ENCODE measurements at places on chromosomes 5 and 9.

DNA sequence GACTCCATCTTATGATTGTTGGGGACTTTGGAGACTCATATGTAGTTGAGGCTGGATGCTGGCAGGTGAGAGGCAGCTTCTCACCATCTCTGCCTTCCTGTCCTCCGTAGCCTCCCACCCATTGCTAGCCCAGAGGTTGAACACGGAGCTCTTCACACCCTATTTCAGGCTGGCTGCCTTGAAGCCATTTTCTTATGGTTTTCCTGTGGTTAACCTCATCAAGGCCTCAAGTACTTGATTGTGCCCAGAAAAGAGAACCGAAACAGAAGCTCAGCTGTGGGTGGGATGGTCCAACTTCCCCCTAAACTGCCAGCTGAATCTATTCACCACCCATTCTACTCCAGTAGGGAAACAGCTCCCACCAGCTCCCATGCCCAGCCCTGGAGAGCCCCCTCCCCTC, 102.9 kb downstream of the LIFR start:
- peak; percentile 91 for DNase-seq

DNA sequence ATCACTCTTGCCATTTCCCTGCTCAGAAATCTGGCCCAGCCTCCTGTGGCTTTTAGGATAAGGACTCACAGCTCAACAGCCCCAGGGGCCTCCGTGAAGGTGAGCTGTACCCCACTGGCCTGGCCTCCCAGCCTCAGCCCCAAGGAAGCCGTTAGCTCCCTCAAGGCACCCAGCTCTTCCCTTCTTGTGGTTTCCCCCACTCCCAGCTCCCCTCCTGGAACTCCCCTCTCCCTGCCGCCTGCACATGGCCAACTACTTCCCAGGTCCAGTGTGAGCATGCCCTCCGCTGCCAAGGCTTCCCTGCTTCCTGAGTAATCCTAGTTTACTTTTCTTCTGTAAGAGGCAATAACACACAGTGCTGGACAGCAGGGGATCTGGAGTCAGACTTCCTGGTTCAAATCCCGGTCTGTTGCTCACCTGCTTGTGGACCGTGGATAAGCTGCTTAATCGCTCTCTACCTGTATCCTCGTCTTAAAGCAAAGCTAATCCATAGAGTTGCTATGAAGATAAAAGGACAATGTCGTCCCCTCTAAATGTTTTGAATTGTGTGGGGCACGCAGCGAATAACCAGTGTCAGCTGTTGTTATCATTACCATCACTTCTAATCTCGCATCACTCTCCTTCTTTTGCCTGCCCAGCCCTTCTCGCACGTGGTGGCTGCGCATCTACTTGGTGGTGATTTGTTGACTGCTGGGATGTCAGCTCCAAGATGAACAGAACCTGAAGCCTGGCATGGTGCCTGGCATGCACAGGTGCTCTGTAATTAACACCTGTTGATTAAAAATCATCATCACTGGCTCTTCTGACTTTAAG, 86.6 kb downstream of the C5orf15 start:
- DNase-seq = no peak

GRCh38 chr5:181204826-181205760, at the start of gene TRIM7:
Gene TRIM7 (minus strand): TSS chr5:181205196. CDS start chr5:181205110, 86 bp downstream.
- DNase-seq = no peak

GRCh38 chr5:168578538-168579487, at the start of gene PANK3:
Gene PANK3 (minus strand): TSS chr5:168579368. CDS start chr5:168579283, 85 bp downstream.
- peak; percentile 74 for DNase-seq

GRCh38 chr5:58946230-58946629, 363.4 kb downstream of the RAB3C start:
- no peak for DNase-seq

DNA sequence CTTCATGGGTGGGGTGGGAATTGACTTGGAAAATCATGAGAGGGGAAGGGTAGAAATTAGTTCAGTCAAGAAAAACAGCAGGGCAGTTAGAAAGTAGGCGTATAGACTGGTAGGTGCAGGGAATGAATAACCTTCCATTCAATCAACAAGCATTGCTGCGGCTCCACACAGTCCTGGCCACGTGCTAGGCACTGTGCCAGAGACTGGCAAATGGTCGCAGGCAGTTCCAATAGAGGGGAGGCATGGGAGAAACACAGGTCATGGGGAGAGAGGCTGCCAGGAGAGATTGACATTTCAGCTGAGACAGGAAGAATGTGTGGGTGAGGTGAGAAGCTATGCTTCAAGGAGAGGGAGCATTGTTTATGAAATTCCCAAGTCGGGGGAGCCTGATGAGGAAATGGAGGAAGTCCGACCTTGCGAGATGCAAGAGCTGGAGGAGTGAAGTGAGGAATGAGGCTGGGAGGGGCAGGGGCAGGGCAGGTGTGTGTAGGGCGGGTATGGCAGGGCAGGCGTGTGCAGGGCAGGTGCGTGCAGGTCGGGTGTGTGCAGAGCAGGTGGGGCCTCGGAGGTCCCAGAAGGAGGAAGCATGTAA, 54.4 kb upstream of the PPARGC1B start:
- DNase-seq = no peak

DNA sequence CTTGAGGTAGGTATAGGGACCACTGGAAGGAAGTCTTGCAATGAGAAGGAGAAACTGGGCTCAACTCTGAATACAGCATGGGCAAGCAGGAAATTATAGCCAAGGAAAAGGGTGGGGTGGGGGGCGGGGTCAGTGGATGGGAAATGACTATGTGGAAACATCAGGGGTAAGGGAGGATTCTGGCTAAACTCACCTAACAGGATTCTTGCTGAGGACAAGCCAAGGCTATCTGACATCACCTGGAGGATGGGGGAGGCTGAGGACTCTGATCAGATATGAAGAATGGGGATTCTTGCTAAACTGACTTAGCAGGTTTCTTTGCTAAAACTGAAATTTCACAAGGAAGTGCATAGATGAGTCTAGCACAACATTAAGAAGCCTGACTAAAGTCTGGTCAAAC, 40.8 kb downstream of the CTSL start:
- no peak for DNase-seq

DNA sequence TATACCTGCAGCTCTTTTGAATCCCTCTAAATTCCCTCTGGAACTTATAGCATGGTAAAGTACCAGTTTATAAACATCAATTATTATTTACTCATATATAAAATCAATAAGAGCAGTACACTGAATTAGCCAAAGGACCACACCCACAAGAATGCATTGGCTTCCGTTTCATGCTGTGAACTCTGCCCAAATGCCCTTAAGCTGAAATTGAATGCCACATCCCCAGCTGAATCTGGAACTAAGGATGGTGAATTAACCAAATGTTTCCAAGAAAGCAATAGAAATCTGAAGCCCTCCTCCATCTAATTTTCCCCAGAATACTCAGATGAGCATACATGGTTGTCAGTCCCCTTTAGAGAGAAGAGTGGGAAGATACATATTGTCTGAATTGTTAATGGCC, 436.4 kb upstream of the FTMT start:
- no peak for DNase-seq

DNA sequence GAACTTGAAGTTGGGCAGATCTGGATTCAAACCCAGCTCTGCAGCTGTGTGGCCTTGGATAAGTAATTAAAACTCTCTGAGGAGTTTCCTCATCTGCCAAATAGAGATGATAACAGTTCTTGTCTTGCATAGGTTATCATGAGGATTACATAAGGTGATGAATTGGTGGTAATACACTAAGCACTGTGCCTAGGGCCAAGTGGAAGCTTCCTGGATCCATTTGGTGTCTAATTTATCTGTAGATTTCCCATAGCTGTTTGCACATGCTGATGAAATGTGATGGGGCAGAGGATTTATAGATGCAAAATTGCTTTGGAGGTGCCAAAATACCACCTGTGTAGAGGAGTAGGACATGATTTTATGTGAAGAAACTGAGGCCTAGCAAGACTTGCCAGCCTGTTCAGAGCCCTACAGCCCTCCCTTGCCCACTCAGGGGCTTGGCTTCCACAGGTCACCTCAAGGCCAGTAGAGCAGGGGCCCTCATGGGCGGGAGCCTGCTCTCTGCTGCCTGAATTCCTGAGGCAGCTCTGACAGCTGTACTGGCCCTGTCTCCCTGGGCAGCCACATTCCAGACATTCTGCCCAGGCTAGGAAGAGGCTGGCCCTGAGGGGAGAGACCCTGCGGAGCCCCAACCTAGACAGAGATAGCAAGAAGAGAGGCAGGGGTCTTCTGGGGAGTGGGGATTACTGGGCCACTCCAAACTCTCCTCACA, 5.9 kb upstream of the FAT2 start:
- no peak for DNase-seq

GRCh38 chr9:125971050-125971449, 223.9 kb downstream of the PBX3 start:
- no peak for DNase-seq

DNA sequence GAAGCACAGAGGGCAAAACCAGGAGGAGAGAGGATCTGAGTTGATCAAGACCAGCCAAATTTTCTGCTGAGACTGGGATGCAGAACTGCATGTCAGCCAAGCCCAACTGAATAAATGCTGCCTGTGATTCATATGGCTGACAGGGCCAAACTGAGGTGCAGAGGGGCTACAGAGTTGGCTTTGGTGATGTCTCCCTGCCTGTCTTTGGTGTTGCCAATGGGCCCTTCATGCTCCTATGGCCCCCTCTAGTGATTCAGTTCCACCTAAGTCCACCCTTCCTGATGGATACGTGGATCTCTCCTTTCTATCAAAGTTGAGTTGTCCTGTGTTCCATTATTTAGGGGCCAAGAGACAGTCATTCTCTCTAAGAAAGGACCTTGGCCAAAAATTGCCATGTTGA, 163.6 kb upstream of the TLE4 start:
- DNase-seq = no peak

GRCh38 chr5:39486790-39487189, 62.0 kb upstream of the DAB2 start:
- DNase-seq = no peak

DNA sequence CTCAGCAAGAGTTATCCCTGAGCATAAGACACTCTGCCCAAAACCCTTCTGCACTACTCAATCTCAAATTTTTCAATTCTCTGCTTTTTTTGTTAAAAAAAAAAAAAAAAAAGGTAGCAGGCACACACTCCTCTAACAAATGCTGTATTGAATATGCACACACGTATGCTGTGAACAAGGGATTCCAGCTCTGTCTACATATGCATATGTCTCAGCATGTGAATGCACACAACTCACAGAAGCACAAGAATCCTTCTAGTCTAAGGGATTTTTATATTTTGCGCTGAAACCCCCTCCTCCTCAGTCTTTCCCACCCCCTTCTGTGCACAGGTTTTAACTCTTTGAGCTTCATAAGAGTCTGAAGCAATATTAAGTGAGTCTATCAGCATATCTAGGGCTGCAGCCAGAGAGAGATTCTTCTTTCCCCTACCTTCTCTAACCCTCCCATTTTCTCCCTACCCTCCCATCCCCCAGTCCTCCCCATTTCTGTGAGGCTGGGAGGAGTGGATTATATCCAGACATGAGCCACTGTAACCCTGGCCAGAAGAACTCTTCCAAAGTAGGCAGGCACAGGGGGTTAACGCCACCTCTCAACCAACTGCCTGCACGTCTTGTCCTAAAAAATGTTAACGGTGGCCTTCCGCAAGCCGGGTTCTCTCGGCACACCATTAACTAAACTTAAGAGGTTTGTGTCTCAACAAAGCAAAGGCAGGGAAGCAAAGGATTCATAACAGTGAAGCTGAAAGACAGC, 1.0 kb downstream of the GABRB2 start:
- DNase-seq = peak; percentile 18

- DNase-seq = no peak
Measured at GRCh38 chr9:33187519-33188218, 20.5 kb upstream of the B4GALT1 start.

DNA sequence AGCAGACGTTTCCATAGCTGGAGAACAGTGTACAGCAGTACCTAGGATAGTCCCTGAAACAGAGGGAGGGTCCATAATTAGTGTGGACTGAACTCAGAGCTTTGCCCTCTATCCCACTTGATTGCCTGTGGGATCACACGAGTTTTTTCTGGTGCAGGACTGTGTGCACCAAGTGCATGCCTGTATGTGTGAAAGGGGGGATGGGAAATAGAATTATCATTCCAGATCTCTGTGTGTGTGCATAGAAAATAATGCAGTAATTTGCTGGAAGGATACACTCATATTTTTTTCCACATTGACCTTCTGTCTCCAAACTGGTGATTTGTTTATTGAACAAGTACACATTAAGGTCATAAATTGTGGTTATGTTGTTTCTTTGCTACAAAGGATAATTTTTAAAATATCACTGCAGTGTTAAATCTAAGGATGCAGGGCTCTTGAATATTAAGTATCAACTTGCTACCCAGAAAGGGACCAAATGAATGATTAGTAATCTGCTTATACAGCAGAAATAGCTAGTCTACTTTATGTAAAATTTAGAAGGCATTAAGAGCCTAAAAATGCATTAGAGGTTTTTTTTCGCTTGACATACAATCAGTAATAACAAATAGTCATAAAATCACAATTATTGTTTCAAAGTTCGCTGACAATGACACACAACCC, 292.9 kb downstream of the CDH18 start:
- no peak for DNase-seq

- peak; percentile 76 for DNase-seq
Measured at GRCh38 chr9:33924978-33925797, 108.2 kb downstream of the UBE2R2 start.

- no peak for DNase-seq
Measured at GRCh38 chr9:2321523-2322148, 300.0 kb upstream of the VLDLR start.

DNA sequence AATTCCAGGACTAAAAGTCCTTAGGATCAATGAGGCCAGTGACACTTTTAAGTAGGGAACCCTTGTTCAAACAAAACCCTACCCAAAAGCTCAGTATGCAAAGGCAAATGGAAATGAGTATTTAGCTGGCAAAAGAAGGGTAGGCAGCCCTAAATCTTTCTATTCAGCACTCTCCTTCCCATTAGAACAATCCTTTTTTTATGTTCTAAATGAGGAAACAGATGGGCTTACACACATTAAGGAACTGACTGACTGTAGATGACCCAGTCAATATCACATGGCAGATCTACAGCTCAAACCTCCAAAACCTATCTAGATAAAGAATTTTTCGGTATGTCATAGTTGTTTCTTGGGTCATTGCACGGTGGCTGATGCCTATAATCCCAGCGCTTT, 7.2 kb downstream of the CSNK1A1 start:
- no peak for DNase-seq

DNA sequence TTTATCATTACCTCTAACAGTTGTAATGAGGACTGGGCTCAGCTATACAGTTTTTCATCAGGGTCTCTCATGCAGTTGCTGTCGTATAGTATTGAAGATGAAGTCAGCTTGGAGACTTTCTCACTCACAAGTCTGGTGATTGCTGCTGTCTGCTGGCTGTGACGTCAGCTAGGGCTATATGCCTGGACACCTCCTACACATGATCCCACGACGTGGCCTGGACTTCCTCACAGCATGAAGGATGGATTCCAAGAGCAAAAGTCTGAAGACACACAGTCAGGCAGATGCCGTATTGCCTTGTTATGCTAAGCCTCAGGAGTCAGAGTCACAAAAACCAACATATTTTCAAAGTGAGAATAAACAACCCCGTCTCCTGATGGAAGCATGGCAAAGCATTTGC, 193.3 kb downstream of the LURAP1L start:
- DNase-seq = no peak

Data from OCI-LY7 (cell line).